T-helper 22 cell (primary cell): ENCODE measurements at places on chromosomes 6 and 20.

GRCh38 chr6:44697327-44697726 lies 309.8 kb downstream of the CDC5L start:
- DNase-seq: no peak

DNA sequence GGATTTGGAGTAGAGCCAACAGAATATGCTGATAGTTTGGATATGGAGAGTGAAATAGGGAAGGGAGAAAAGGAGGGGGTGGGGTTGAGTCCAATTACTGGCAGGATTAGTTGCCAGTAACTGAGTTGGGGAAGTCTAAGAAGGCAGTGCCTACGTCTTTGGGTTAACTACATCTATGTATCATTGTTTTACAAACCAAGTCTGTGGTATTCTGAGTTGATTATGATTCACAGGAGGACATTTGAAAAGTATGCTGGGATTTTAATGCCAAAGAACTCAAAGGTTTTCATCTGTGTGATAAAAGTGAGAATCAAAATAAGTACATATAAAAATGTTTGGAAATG lies 14.7 kb downstream of the DSE start:
- no peak for DNase-seq

DNA sequence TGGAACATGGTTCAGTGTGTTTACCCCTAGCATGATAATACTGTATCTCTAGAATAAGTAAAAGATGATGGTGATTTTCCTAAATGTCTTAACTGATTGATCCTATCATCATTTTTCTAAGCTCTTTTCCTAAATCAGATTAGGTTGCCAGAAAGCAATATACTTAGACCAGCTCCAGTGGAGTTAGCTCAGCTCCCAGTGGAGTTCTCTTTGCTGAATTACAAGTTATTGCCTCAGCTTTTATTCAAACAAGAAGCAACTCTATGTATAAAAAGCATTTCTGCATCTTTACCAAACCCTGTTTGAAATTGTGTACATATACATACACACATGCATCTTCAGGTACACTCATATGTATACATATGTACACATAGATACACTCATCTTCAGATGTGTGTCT lies 44.9 kb downstream of the SNX9 start:
- no peak for DNase-seq

DNA sequence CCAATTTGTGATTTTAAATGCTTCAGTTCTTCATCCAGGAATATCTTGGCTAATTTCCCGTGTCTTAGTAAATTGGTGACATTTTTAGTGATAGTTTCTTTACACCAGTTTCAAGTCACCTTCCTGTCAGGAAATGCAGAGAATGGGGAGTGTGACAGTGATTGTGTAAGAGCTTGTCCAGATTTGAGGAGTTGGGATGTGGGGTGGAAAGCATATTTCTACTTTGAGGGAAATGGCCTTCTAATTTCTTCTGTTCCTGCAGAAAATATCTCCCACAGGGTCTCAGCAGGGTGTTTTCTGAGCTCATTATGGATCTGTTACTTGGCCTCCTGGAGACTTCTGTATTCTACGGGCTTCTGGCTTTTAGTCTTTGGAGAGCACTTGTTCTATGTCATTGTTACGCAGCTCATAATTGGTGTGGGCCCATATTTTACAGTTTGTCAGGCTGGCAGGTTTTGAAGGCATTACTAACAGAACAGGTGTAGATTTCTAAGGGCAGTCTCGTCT lies 65.6 kb downstream of the TMEM200A start:
- DNase-seq: no peak

GRCh38 chr6:99446076-99446475 lies 21.0 kb upstream of the PNISR start:
- DNase-seq: no peak

- no peak for DNase-seq
Observed at GRCh38 chr6:19157486-19157885, 679.7 kb upstream of the ID4 start.
